ENCODE measurements at places on chromosomes 13 and 19.

DNA sequence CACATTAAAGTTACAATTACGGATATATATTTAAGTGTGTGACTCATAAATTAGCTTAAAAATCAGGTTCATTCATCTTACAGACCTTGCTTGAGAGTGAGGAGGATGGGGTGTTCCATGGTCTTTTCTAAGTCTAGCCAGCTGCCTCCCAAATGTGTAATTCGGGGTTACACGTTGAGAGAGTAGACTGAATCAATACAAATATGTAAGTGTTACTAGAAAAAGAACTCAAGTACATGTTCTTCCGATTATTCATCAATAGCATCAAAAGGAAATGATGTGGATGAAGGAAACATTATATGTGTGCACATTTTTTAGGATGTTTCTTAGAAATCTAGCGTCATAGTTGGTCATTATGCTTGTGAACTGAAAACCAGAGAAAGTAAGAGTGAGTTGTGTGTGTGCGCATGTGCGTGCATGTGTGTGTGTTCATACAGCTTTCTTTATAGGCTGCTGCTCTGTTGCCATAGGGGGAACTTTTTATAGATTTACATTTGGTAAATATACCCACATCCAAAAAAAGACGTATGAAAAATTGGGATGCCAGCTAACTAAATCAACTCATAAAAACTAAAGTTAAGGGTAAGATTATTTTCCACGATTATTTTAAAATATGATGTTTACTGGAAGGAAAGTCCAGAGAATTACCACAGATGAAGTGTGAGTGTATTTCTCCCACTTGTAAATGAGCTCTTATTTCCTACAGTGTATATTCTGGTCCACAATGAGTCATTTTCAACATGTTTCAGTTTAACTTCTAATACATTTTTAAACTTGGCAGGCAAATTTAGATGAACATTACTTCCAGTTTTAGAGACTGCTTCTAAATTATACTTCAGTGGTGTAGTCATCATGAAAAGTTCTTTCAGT is 82.4 kb downstream of the PIBF1 start:
- no peak for DNase-seq

GRCh38 chr19:4878491-4878968 is 11.1 kb upstream of the PLIN3 start:
- no peak for DNase-seq

DNA sequence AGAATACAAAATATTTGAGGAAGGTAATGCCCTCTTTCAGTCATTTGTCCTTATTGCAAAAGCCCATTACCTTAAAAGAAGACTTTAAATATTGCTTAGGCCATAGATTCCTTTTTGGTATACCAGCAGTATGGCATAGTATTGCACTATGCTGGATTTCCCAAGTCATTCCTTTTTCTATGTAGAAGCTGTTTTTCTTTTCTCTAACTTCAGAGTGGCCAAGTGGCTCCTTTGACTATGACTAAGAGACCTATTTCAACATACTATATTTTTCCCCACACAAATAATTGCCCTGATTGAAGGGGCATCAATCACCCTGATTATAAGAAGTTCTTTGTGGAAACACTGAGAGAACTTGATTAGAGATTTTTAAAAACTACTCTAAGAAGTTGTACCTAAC is 68.6 kb downstream of the UFM1 start:
- no peak for DNase-seq

DNA sequence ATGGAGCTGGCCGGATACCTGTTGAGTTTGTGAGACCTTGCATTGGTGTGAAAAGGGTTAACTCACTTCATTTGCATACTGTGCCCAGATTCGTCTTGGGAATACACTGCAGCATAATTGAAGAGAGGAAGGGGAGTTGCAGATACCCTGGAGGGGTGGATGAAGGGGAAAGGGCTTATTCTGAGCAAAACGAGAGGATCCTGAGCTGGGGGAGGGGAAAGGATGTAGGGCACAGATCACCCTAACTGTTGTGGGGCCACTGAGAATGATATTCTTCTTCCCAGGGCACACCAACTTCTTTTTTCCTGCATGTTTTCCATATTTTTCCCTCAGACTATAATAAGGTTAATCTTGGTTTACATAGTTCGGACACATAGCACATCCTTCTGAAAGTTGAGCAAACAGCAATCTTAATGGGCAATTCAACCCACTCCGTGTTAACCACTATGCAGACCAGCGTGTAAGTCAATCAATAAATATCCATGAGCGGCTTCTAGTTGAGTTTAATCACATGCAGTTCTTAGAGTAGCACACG is 11.7 kb upstream of the PTPRS start:
- DNase-seq = no peak

GRCh38 chr13:44188257-44188656 is 185.4 kb upstream of the SERP2 start:
- DNase-seq = no peak

DNA sequence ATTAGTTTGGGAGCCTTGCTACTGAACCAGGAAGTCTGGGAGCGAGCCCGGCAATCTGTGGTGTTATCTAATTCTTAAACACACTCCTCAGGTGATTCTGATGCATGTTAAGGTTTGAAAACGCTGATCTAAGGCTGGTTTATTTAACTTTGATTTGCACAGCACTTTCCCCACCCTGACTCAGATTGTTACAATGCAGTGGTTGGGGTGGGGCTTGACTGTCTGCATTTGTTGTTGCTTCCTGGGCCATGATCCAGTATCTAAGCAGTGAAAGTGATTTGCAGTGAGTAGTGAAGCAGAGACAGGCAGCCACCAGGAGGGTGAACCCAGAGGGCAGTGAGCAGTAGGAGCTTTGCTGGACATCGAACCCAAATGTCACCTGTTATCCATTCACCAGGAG is 81.6 kb upstream of the ARGLU1 start:
- DNase-seq = no peak

- DNase-seq = no peak
Measured at GRCh38 chr13:71218960-71219359, 648.0 kb downstream of the DACH1 start.

- DNase-seq = no peak
Measured at GRCh38 chr19:38851622-38852230, 1.9 kb upstream of the HNRNPL start.

DNA sequence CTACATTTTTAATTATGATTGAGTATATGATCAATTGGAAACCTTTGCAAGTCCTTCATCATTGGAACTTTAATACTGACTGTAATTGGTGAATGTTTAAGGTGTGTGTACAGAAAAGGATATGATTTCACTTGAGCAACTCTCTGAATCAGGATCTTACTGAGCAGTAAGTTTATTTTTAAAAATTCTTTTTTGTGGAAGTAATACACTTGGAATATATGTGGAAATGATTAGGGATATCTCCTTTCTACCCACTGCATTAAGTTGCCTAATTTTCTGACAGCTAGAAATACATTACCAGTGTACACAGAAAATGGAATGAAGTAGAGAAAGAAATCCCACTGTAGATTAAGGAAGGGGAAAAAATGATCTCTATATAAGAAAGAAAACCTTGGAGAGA is 865.8 kb downstream of the PCDH9 start:
- DNase-seq = no peak

DNA sequence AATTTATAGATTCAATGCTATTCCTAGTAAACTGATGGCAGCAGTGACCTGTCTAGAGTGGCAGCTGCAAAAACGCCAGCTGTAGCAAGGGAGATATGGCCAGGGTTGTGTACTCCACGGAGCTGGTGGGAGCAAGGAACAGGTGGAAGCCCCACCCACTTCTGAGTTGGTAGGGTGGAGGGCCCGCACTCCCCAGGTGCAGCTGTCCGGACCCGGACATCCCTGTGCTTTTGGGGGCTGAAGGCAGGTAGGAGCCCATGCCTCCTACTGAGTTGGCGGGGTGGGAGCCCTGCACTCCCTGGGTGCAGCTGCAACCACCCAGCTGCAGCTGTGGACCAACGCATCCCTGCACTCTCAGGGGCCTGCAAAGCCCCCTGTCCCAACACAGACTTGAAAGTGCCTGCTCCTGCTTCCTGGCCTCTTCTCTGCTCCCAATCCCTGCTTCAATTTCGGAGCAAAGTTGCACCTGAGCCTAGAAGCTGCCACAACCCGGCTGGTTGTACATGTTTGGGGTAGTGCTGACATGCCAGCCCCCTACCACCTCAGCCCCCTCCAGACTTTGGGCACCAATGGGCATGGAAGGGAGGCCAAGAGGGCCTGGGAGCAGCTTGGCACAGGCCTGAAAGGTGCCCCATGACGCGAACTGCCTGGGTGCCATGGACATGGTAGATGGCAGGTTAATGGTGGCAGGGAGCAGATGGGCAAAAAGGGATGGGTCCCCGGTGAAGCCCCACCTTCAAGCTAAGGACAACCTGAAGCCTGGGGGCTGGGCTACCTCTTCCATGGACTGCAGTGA is 19.8 kb downstream of the UGGT2 start:
- no peak for DNase-seq

DNA sequence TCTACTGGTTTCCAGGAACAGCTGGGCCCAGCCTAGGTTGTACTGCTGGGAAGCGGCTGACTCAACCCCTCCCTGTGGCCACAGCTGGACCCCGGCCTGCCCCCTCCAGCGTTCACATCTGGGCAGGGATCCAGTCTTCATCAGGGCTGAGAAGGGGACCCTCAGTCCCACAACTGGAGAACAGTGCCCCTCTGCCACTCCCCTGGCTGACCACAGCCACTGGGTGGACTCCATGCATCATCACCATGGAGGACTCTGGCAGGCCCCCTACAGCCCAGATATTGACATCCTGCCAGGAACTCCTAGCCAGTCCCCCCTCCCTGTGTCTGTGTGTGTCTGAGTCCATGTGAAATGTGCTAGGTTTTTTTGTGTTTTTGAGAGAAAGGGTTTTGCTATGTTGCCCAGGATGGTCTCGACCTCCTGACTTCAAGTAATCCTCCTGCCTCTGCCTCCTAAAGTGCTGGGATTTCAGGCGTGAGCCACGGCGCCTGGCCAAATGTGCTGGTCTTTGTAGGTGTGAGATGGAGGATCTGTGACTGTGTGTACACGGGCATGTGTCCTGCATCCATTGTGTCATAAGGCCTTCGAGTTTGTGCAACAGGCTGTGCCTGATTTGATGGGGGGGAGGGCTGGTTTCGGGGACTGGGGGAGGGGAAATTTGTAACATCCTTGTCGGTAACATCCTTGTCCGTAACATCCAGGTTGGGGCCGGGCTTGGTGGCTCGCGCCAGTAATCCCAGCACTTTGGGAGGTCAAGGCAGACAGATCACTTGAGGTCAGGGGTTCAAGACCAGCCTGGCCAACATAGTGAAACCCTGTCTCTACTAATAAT is 4.0 kb upstream of the HOOK2 start:
- DNase-seq = no peak

DNA sequence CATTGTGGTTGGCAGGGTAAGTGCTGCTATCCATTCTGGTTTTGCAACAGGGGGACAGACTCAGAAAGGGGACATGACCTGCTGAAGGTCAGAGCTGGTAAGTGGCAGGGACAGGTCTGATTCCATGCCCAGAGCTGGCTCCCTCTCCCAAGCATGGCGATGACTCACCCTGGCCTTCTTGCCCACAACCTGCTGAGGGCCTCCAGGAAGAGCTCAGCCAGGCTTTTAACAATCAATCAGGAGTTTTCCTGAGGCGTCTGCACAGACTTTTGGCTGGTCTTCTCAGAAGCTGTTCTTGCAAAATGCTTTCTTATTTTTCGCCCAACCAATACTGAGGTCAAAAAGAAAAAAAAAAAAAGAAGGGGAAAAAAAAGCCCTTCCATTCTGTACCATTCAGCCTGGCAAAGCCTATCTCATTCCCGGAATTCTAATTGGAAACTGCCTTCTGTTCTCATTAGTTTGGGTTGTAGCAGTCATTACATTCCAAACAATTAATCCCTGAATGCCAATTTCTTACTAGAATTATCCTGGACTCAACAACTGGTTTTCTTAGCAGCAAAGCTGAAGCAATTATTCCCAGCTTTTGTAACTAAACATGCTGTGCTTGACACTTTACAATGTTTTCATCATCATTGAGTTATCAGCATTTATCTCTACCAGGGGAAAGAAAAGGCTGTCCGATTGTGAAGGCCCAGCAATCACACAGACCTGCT is 17.7 kb downstream of the SIAH3 start:
- no peak for DNase-seq

DNA sequence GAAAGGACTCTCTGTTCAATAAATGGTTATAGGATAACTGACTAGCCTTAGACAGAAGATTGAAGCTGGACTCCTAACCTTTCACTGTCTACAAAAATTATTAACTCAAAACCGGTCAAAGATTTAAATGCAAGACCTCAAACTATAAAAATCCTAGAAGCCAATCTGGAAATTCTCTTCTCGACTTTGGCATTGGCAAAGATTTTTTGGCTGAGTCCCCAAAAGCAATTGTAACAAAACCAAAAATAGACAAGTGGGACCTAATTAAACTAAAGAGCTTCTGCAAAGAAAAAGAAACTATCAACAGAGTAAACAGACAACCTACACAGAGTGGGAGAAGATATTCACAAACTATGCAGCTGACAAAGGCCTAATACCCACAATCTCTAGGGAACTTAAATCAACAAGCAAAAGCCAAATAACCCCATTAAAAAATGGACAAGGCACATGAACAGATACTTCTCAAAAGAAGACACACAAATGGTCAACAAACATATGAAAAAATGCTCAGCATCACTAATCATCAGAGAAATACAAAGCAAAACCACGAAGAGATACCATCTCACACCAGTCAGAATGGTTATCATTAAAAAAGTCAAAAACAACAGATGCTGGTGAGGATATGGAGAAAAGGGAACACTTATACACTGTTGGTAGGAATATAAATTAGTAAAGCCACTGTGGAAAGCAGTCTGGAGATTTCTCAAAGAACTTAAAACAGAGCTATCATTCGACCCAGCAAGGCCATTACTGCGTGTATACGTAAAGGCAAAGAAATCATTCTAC is 266.3 kb downstream of the DNAJC15 start:
- no peak for DNase-seq

DNA sequence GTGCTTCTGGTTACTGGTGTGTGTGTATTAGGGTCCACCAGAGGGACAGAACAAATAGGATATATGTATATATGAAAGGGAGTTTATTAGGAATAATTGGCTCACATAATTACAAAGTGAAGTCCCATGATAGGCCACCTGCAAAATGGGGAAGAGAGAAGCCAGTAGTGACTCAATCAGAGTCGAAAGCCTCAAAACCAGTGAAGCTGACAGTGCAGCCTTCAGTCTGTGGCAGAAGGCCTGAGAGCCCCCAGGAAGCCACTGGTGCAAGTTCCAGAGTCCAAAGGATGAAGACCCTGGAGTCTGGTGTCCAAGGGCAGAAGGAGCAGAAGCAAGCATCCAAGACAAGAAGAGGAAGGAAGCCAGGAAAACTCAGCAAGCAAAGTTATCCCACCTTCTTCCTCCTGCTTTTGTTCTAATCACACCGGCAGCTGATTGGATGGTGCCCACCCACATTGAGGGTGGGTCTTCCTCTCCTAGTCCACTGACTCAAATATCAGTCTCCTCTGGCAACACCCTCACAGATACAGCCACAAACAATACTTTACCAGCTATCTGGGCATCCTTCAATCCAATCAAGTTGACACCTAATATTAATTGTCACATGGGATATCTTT is 21.7 kb upstream of the SCEL start:
- DNase-seq = no peak

Measured in activated CD8-positive, alpha-beta memory T cell treated with anti-CD3 and anti-CD28 coated beads for 1 hour (primary cell).